Kidney epithelial cell (primary cell): ENCODE measurements at places on chromosomes 7 and 10. TPM values are rescaled to one million over a fixed set of nuclear protein-coding genes. Genes with fewer than 3 reads are reported as not detected.

- DNase-seq: no peak
These were observed 2.1 kb downstream of the SNX10 start for GRCh38 chr7:26293569-26294308.

DNA sequence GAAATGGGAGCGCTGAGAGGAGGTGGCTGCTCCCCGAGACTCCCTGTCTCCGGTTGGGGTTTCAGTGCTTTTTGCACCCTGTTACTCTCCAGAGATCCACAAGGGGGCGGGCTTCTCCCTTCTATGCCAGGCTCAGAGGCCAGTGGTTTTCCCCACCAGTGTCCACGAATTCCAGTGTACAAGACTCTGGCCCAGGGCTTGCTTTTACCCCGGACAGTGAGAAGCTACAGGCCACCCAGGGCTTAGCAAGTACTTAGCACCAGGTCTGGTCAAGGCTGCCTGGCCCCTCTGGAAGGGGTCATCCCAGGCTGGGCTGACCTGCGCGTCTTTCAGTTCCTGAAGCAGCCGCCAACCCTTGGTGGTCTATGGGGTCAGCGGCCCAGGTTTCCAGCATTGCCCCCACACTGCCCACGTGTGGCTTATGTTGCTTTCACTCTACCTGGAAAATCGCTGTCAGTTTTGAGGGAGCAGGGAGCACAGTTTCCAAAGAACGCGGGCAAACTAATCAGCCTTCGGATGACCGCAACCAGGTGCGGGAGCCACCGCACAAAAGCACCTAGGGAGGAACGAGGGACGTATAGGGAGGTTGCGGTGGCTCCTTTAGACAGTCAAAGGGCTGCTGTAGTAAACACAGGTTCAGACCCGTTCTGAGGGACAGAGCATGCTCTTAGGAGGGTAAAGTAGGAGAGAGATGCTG, 6.8 kb downstream of the CYP26A1 start:
- DNase-seq: no peak

- no peak for DNase-seq
These were observed 77.1 kb downstream of the BMPER start for GRCh38 chr7:33982425-33982786.

DNA sequence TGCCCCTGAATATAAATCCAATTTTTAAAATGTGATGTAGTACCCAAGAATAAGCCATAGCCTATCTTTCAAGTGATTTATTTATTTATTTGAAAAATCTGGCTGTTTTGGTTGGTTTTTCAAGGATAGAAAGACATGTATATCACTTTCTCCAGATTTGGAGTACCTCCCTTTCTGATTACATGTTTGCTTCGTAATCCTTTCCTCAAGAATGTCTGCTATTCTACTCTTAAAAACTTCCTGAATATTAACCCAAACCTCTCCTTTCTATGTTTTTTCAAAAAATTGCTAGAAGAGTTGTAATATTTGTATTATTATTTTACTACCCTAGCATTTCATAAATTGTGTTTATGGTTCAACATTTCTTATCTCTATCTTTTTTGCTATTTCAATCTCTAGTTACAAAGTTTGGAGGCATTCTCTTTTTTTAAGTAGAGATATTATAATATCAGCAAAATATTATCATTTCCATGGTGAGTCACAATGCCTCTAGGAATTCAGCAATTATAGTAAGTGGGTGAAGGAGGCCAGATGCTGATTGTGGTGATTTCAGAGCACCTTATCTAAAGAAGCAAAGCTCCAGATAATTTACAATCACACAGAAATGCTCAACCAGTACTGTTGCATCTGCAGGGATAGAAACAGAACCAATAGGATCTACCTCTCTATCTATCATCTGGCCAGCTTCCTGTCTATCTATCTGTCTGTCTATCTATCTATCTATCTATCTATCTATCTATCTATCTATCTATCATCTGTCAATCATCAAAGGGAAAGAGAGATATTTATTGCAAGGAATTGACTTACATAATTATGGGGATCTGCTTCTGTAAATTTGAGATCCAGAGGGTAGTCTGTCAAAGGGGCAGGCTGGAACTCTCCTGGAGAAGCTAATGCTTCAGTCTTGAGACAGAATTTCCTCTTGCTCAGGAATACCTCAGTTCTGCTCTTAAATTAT, 412.5 kb upstream of the SEMA3C start:
- no peak for DNase-seq

DNA sequence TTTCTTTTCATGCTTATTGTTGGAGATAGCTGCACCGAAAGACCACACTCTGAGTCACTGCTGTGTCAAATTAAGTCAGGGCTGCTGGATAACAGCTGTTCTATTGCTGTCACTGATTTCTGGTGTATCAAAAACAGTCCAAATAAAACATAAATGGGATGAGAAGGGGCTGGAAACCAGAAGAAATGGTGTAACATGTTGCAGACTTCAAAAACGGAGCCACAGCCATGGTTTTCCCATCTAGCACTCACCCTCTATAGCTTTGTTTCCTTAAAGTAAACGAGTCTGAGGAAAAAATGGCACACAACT, 103.3 kb upstream of the DIP2C start:
- no peak for DNase-seq

Gene C10orf53
- not detected in 2 replicates for total RNA-seq

Gene RGR
- total RNA-seq: not detected in 2 replicates

Gene CRTAC1
- 3.2 and 3.3 TPM in 2 replicates for total RNA-seq
